ENCODE measurements at places on chromosomes 12 and 14.

- DNase-seq: peak; percentile 97
These were observed 6.2 kb upstream of the C12orf50 start for GRCh38 chr12:88035271-88035906.

GRCh38 chr12:112419297-112420133 is 768 bp downstream of the PTPN11 start:
- peak; percentile 88 for DNase-seq

DNA sequence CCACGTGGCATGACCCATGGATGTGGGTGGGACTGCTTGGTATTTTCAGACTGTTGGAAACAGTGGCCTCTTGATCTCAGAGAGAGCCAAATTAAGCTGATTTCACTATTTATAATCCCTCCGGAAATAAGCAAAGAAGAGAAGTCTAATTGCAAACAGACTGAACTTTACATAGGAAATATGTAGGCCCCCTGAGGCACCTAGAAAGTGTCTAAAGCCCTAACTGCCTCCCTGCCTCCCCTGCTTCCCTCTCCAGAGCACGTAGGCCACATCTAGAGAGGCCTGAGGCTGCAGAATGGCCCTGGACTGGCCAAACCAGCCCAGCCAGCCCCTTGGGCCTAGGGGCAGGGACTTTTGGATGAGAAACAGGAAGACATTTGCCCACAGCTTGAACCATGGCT is 123.8 kb downstream of the ZFP36L1 start:
- DNase-seq: no peak

GRCh38 chr12:2052826-2053678 is at the start of gene CACNA1C:
CACNA1C (plus strand) TSS chr12:2052987; CDS start chr12:2053563, 576 bp downstream.
- no peak for DNase-seq

GRCh38 chr12:18160901-18161300 is 70.9 kb upstream of the RERGL start:
- DNase-seq: no peak

DNA sequence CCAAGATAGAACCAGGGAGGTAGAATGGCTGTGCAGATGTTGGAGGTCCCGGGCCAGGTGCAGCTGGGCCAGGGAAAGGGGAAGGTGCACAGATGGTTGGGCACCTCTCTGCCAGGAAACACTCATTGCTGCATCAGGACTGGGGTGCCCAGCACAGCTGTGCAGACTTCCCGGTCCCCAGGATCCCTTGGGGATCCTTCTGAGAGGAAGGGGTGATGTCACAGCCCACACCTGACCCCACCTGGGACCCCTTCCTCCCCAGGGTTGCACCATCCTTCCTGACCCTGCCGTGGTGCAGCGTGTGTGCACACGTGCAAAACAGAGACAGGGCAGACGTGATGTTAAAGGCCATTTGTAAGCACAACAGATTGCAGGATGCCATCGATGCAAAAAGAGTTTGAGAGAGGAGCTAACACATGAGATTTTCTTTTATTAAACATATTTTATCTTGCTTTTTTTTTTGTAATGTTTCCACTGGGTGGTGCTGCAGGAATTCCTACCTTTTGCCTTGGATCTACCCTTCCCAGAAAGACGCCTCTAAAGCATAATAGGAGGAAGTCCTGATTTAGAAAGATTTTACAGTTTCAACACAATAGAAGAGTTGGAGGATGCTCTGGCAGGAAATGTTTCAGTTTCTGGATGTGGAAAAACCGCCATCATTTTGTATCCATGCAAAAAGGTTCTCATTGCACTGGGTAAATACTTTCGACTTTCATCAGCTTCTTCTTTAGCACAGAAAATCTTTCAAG is 14.8 kb downstream of the ELK3 start:
- no peak for DNase-seq

DNA sequence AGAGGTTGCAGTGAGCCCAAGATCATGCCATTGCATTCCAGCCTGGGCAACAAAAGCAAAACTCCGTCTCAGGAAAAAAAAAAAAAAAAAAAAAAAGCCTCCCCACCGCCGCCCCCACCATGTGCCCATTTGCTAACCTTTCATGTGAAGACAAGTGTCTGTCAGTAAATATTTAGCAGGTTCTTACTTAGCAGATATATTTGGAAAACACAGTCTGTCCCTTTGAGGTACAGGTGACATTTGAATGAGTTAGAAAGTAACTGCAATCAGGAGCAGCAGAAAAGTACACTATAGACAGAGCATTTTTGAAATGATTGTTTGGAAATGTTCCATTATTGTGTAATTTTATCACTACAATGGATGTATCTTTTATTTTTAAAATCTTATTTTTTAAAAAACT is 119.7 kb downstream of the FGD4 start:
- no peak for DNase-seq

DNA sequence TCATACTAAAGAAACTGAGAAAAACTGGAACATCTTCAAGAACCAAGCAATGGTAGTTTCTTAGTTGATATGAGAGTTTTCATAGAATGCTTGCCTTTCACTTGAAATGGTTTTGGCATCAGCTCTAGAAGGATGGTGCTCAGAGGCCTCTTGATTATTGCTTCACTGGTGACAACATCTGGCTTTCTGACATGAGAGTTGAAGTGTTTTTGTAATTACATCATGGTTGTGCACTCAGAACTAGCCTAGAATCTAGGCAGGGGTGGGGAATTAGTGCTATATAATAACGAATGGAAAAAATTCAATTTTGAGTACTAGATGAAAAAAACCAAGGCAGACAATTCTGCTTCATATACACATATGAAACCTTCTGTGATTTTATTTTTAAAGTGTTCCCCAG is 172.8 kb upstream of the LMNTD1 start:
- DNase-seq: no peak

DNA sequence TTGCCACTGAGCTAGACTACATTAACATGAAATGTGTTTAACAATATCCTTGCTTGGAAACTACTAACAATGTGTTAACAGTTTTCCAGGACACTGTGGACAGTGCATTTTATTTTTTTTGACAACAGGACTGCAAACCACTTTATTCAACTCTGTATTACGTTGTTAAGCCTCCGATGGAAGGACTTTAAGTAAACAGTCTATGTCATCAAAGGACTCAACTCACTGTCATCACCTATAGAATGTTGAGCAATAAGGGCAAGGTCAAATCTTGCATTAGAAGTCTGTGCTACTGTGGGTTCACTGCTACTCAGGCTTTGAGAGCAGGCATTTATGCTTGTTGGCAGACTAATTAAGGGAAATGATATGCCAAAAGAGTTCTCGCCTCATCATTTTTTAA is 483.7 kb downstream of the FLRT2 start:
- no peak for DNase-seq

DNA sequence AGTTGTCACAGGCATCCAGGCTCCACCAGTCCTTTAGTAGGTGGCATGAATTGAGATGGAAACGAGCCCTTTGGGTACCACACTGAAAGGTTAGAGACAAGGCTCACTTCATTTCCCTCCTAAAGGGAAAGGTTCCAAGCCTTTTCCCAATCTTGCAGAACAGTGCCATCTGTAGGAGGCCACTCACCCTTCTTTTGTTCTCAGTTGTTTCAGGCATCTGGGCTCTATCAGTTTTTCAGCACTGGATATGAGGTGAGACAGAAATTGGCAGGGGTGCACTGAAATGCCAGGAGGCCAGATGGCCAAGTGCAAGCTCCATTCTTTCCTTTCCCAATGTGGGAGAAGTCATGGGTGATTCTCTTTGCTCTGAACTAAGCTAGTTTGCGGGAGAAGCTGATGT is 15.2 kb downstream of the FBXO33 start:
- no peak for DNase-seq

DNA sequence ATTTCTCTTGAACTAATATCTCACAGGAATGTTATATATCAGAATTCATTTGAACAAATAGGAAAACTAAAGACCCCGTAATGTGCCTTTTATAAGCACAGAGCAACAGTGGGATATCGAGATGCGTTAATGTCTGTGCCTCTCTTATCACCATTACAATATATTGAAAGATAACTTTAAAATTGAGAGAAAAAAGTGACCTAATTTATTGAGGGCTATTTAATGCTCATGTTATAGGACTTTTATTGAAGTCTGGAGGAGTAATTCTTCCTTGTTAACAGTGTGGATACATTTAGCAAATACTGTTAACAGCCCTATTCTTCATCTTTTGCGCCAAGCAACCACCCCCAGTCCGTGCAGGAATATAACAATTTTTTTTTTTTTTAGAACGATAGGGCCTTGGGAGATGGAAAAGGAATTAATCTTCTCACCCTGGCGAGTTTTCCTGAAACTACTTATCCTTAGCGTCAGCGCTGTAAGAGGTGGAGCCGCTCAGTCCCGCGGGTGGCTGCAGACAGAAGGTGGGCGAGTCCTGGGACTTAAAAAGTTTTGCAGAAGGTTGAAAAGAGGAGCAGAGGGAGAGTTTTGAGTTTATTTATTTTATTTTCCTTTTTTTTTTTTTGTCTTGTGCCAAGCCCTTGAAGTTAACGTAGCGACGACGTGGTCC is 11.0 kb downstream of the FOXG1 start:
- DNase-seq: no peak

All from posterior vena cava (tissue), 2 donors.